ENCODE measurements at places on chromosomes 3 and 15.

DNA sequence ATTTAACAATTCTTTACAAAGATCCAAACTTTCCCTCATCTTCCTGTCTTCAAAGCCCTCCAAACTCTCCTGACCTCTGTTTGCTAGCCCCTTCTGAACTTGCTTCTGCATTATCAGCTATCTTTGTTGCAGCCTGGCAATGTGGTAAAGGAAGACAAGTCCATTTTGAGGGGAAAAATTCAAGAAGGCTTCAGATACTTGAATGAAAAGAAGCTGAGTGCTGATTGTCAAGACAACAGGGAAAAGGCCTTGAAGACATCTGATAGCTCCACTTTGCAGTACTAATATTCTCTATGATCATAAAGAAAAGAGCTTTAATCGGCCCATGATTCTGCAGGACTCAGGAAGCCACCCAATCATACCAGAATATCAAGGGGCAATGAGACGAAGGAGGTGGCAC, 91.8 kb downstream of the LMLN start:
- DNase-seq = no peak

DNA sequence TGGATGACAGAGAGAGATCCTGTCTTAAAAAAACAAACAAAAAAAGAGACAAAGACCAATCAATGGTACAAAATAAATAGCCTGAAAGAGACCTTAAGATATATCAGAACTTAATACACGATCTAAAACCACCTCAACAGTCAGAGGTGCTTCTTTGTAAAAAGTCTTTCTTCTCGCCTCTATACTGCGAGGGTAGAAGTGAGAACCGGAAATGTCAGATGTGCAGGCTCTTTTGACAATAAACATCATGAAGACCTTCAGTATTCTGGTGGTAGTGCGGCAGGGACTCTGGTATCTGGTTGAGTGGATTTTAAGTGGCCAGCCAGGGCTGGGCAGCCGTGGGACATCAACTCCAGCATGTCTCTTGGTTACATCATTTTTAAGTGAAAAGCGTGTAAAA, 30.0 kb downstream of the RUBCN start:
- DNase-seq = no peak

- DNase-seq = no peak
Observed at GRCh38 chr15:49855917-49856637, 235.2 kb downstream of the DTWD1 start.

DNA sequence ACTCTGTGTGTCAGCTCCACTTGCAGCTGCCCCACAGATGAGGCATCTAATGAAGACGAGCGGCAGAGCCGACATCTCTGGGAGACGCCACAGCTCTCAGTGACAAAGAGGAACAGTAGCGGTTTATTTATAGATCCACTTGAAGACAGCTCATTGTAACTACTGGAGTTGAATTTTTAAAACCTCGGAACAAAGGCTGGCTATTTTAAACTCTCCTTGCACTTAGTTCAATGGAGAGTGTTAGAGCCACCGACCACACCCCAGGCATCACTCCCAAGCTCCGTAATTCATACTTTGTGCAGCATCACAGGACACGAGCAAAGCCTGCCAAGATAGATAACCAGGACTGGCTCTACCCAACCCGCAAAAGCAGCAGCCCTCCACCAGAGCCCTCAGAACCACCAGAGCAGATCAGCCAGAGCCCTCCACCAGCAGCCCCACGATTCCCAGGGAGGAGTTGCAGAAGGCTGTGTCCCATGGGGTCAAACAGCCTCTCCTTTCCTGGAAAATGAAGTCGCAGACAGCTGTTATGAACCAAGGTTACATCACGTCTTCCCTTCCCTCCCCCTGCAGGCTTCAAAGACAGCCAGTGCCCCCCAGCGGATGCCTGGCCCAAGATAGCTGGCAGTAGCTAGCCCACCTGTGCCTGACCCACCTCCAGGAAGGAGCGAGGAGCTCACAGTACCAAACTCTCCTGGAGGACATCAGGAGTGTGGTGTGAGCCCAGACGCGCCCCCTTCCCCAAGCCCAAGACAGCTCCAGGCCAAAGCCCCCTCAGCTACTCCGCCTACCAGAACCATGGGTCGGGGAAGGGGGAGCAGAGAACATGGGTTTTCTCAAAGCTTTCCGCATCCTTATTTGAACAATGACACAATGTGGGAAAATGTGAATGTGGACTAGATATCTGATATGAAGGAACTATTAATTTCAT, 45.7 kb downstream of the POC1A start:
- DNase-seq = no peak

DNA sequence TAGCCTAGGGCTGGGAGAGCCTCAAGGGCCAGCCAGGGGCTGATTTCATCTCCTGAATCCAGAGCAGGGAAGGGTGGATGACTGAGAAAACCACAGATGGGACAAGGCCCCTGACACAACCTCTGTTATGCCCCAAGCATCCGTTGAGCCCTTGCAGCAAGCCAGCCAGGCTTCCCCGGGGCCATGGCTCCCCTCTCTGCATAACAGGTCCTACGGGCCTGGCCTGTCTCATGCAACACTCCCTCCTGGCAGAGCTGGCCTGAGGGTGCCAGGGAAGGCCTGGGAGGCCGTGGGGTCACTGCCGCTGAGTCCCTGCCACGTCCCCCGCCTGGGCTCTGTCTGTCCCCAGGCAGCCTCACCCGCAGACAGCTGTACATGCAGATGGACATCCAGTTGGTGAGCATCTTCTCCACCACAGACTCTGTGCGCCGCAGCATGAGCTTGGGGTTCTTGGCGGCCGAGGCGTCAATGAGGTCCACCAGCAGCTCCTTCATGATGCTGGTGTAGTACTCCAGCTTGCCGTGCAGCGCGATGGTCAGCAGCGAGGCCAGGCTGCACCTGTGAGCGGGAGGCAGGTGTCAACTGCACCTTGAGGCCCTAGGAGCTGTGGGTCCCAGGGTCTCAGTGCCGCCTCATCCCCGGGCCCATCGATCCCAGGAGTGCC, 22.1 kb downstream of the H1-8 start:
- no peak for DNase-seq

DNA sequence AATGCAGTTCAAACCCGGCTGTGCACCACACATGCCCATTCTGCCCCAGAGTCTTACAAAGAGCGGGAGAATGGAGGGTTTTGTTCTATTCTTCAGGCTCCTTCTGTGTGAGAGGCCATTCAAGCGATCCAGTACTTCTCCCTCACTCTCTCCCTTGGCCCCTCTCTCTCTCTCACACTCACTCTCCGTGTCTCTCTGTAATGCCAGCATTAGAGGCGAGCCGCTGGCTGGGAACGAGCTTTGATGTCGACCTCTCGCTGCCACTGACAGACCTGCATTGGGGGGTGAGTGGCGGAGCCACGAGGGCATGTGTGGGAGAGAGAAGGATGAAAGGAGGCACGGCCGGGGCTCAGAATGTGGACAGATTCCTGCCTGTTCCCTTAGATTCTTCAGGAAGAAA, 231.7 kb upstream of the ARRDC4 start:
- no peak for DNase-seq

DNA sequence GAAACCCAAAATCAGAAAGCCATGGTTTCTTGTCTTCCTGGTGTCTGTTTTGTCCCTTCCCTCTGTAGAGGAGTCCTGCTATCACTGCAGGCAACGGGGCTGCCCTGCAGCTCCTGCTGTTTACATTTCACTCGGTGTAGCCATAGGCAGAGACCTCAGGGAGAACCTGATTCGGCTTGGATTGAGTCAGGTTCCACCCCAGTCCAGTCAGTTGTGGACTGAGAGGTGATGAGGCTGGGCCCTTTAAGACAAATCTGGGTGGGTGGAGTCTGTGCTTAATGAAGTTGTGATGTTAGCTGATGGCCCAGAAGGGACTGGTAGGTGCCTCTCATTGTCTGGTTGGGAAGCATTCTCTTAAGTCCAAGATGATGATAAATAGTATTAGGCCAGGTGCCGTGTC, 35.7 kb downstream of the FLNB start:
- DNase-seq = no peak

- no peak for DNase-seq
Observed at GRCh38 chr3:64021922-64022321, 1.4 kb downstream of the PSMD6 start.

DNA sequence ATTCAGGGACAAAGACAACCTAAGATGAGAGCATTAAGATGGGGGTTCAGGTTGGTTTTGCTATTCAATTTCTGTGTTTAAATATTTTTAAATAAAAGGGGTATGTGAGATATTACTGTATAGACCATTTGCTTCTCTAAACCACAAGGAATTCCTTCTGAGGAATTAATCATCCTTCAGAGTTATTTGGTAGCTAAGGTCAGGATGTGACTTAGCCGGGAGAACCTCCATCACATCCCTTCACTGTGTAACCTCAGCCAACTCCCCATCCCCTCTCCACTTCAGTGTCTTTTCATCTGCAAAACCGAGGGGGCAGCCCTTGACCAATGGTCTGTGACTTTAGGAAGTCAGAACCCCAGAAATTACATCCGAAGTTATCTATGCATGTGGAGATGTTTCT, 48.7 kb upstream of the SKOR1 start:
- no peak for DNase-seq

DNA sequence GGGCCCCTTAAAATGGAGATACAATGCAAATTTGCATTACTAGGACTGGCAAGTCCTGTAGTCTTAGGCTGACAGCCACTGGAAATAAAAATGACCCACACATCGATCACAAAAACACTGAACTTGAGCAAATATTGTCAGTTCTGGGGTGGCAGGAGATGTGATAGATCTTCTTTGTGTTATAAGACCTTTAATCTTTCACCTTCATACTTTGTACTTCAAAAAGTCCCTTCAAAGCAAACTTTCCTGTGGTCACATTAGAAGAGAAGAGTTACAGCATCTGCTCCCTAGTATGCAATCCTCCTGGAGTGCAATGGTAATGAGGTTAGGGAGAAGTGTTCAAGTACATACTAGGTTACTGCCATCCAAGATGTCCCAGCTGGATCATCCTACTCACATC, 149.4 kb upstream of the KCNMB2 start:
- no peak for DNase-seq

DNA sequence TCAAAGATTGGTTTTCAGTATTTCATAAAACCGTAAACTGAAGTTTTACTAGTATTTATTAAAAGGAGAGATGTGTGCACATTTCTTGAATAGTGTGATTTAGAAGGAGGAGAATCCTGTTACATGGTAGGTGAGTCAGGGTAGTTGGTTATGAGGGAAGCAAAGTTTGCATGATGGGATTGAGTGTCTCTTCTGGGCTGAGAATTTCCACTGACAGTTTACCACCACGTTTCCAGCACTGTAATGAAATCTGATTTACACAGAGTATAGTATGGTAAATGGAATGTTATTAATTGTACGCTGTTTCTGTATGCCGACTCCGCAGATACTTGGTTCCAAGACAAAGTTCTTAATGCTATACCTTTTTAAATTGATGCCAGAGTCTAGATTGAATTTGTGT, 1.6 kb downstream of the NECTIN3 start:
- DNase-seq = no peak
